ENCODE measurements at places on chromosomes 7 and 10. TPM values are rescaled to one million over a fixed set of nuclear protein-coding genes. Genes with fewer than 3 reads are reported as not detected.

The TMEM184A gene
- polyA plus RNA-seq = 6.1 TPM

The TFEC gene
- 37.8 TPM for polyA plus RNA-seq

The FOXI2 gene
- polyA plus RNA-seq = 1.2 TPM

The ST8SIA6 gene
- 1.7 TPM for polyA plus RNA-seq

The PRSS58 gene
- polyA plus RNA-seq = not detected

The GRID2IP gene
- 0.91 TPM for polyA plus RNA-seq

The ARHGEF35 gene
- polyA plus RNA-seq = 24.0 TPM

The ZWINT gene
- polyA plus RNA-seq = 75.8 TPM

The EPO gene
- 0.20 TPM for polyA plus RNA-seq

Data from left kidney (tissue), 8 donors.